ENCODE measurements at places on chromosomes 3 and 15.

DNA sequence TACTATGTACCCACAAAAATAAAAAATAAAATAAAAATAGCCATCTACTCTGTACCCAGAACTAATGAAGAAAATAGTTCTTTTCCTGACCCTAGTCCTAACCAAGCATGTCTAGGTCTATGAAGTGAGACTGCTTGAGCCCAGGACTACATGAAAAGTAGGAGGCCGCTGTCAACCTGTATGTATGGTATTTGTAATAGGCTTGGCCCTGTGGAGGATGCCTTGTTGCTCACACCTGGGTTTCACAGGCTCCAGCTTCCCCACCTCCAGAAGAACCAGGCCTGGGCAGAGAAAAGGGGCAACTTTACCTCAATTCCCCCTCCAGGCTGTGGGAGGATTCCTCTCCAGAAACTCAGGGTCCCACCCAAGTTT is 6.8 kb upstream of the PKM start:
- no peak for DNase-seq

- DNase-seq = no peak
Observed at GRCh38 chr15:73930790-73931281, 4.6 kb downstream of the LOXL1 start.

DNA sequence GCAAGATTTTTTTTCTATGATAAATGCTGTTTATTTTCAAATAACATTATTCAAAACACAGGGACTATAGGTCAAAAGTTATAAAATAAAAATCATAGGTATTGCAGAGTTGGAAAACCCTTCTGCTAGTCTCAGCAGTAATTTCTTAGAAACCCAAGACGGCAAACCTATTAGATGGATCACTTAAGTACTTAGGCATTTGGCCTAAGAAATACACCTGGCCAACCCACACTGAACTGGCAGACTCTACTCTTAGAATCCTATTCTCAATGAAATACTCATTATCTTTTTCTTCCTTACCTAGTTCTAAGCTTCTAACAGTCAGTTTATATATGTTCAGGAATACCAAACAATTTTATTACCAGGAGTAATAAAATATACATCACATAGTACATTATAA is 30.5 kb upstream of the RIOX2 start:
- DNase-seq = no peak

GRCh38 chr3:182710557-182711157 is 82.6 kb upstream of the ATP11B start:
- DNase-seq = no peak

DNA sequence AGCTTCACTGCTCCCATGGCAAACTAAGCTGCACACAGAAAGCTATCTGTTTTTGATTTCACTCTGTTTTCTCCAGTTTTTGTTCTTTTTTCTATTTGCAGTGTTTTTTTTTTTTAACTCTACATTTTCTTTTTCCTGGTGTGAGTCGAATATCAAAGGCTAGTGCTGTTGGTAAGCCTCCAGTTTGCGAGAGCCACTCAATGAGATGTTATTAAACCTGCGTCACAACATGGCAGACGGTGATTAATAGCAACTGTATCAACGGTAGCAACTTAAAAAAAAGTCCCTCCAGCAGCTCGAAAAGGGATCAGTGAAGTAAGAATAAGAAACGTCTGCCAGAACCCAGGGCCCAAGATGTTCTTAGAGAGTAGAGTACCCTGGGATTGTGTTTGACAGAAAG is 84.1 kb downstream of the MEIS2 start:
- DNase-seq = no peak

- DNase-seq = no peak
Observed at GRCh38 chr3:192042116-192042515, 581.2 kb downstream of the PYDC2 start.

GRCh38 chr15:77759896-77760592 is 127.3 kb upstream of the LINGO1 start:
- no peak for DNase-seq

- no peak for DNase-seq
Observed at GRCh38 chr15:59722476-59722875, 33.4 kb upstream of the BNIP2 start.

- DNase-seq = no peak
Observed at GRCh38 chr3:136177876-136178275, 18.3 kb downstream of the MSL2 start.

GRCh38 chr15:88882785-88883184 is 12.6 kb downstream of the HAPLN3 start:
- no peak for DNase-seq

- DNase-seq = peak; percentile 49
Observed at GRCh38 chr15:81419332-81419943, 45.4 kb upstream of the TMC3 start.

DNA sequence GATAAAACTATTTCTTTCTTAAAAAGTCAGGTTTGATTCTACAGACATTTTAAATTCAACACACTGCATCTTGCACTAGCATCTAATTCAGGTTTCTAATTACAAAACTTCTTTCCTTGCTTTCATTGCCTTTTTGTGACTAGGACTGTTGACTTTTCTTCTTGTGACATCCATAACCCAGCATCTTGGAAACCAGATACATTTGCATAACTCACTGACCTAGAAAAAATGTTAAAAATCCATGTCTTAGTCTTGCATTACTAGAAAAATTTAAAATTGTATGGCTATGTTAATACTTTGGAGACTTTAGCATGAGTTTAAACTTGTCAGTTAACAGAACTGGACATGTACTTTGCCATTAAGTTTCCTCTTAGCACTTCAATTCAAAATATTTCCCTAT is 72.7 kb downstream of the DTWD1 start:
- DNase-seq = no peak

- peak; percentile 27 for DNase-seq
Observed at GRCh38 chr3:13748276-13748879, 131.5 kb downstream of the WNT7A start.

Measured in ELF-1 (cell line).